ENCODE measurements at places on chromosomes 2 and 18.

GRCh38 chr2:163735685-163736432 is at the start of gene FIGN:
TSS of gene FIGN (minus strand) at chr2:163736008. CDS start at chr2:163734927, 1,081 bp downstream.
- H3K4me3 ChIP-seq: peak within 1 kb of the TSS; percentile 93
- H3K27me3 ChIP-seq: no peaks in the 10 kb centered on the region
- H3K4me1 ChIP-seq: peaks cover 16% of the 10 kb centered on the region
- peak within 1 kb of the TSS; percentile 80 for H3K27ac ChIP-seq
- peak; percentile 91 for DNase-seq

GRCh38 chr18:21321711-21322110 is 79.7 kb downstream of the GREB1L start:
- no peak overlapping the region for H3K27ac ChIP-seq
- peak overlapping the region; percentile 8 for H3K4me3 ChIP-seq
- peak; percentile 30 for DNase-seq
- no peaks in the 10 kb centered on the region for H3K27me3 ChIP-seq
- H3K36me3 ChIP-seq: no peaks in the 10 kb centered on the region
- no peaks in the 10 kb centered on the region for H3K4me1 ChIP-seq

- H3K27me3 ChIP-seq: no peaks in the 10 kb centered on the region
- DNase-seq: no peak
- H3K4me3 ChIP-seq: no peak overlapping the region
- H3K4me1 ChIP-seq: no peaks in the 10 kb centered on the region
Measured at GRCh38 chr18:13520306-13520705, 206.1 kb downstream of the FAM210A start.

DNA sequence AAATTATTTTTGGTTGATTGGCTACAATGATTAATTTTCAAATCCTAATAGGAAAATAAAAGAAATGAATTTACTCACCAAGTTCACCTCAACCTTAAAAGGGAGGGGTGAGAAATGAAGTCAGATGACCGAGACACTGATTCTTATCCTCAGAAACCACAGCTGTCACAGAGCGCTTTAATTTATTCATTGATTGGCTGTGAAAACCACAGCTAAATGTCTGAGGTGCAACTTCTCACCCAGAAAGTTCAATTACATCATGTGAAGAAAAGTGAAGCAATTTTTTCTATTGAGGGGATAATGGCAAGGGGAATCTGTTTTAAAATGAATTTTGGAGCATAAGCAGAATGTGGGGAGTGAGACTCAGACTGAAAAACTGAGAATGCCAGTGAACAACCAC is 128.4 kb downstream of the RNF152 start:
- H3K27me3 ChIP-seq: no peaks in the 10 kb centered on the region
- no peak for DNase-seq
- H3K27ac ChIP-seq: peak overlapping the region; percentile 38
- H3K4me3 ChIP-seq: no peak overlapping the region
- no peaks in the 10 kb centered on the region for H3K36me3 ChIP-seq

DNA sequence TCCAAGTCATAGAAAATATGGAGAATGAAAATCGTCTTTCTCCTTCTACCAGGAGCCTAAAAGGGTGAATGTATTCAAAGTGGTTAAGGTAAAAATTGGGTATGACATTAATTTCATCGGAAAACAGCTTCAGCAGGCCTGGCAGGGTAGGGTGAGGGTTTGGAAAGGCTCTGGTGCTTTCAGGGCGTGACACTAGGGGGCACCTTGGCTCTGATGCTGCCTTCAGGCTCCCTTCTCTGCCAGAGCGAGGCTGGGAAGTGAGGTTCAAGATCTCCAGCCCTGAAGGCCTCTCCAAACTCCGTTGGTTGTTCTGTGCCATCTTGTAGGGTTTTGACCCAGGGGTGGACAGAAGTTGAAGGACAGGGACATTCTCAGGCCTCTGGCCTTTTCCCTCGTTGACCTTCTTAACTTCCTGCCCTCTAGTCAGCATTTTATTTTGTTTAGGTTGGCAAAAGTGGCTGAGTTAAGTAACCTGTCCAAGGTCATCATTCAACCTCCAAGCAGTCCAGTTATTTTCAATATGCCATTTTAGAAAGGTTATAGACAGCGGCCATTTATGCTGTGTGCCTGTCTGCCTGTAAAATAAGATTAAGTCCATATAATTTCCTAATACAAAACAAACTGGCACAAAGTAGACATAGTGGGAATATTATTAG is 40.3 kb downstream of the EML6 start:
- no peaks in the 10 kb centered on the region for H3K36me3 ChIP-seq
- H3K4me3 ChIP-seq: no peak overlapping the region
- DNase-seq: no peak
- no peak overlapping the region for H3K27ac ChIP-seq

- no peak overlapping the region for H3K4me3 ChIP-seq
- no peak for DNase-seq
- H3K27me3 ChIP-seq: peaks cover 22% of the 10 kb centered on the region
- H3K4me1 ChIP-seq: no peaks in the 10 kb centered on the region
- H3K27ac ChIP-seq: no peak overlapping the region
- H3K36me3 ChIP-seq: no peaks in the 10 kb centered on the region
Measured at GRCh38 chr2:216739035-216739434, 43.7 kb upstream of the IGFBP5 start.
